ENCODE measurements at places on chromosomes 5 and 9.

- DNase-seq, result no peak
Measured at GRCh38 chr5:139460455-139460854, 2.1 kb downstream of the ECSCR start.

DNA sequence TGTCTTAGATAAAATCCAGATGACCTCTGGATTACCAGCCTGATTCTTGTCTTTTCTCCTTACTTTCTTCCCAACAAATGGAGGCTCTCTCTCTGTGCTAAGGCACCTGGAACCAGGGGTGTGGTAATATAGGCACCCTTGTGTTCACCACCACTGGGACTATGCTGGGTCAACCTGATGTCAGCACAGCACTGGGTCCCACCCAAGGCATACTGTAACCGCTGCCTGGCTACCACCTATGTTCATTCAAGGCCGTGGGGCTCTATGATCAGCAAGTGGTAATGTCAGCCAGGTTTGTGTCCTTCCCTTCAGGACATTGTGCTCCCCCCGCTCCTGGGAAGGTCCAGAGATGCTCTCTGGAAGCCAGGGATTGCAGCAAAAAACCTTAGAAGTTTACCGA, 283.6 kb downstream of the TMEM232 start:
- no peak for DNase-seq

- DNase-seq, result no peak
Measured at GRCh38 chr9:19484699-19485098, 75.9 kb downstream of the ACER2 start.

- no peak for DNase-seq
Measured at GRCh38 chr9:16281707-16282106, 588.8 kb downstream of the BNC2 start.

Measured in activated CD8-positive, alpha-beta memory T cell treated with anti-CD3 and anti-CD28 coated beads for 4 hours (primary cell).